Posterior cingulate gyrus (tissue), 11 donors: ENCODE measurements at places on chromosomes 7 and 10.

- no peak for DNase-seq
These were observed 343.6 kb downstream of the ACTR3B start for GRCh38 chr7:153103202-153103601.

GRCh38 chr7:134532180-134532953 lies 5.0 kb downstream of the AKR1B10 start:
- DNase-seq, result no peak

- no peak for DNase-seq
These were observed 91.8 kb downstream of the ZMYND11 start for GRCh38 chr10:227014-227413.

- DNase-seq, result no peak
These were observed 472.9 kb upstream of the AKR1E2 start for GRCh38 chr10:4353059-4353655.

DNA sequence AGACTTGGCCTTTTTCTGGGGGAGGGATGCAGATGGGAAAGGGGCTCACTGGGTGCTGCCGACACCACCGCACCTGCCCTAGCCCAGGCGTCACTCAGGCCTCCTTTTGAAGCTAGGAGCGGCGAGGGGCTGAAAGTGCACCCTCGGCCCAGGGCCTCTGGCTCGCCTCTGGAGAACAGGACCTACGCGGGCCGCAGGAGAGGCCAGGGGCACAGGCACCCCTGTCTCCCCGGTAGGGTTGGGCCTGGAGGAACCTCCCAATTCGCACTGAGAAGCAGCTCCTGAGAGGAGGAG lies 46.5 kb upstream of the PRKAR1B start:
- DNase-seq, result no peak
